Nephron progenitor cell (in vitro differentiated cells): ENCODE measurements at places on chromosomes 5 and 9.

GRCh38 chr9:20479419-20480155 lies 142.7 kb downstream of the MLLT3 start:
- DNase-seq = no peak

DNA sequence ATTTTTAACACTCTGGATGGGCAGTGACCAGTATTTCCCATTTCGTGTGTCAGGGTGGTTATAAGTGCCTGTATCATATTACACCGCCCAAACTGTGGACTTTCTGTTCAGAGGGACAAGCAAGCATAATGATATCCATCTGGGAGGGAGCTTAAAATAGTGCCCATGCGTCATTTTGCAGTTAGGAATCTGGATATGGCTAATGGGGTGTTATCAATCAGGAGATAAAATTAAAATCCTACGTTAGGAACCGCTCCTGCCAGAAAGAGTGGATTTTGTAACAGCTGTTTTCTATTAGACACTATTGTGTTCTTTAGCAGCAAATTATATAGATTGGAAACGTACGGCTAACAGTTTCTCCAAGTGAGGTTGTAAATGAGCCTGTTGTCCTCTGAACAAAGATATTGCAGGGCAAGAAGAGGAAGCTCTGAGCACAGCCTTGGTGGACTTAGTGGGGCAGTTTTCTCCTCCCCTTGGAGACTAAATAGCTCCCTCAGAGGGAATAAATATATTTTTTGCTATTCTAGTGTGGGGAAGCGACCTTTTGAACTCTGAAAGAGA lies 160.4 kb downstream of the SPATA31D1 start:
- DNase-seq = no peak

DNA sequence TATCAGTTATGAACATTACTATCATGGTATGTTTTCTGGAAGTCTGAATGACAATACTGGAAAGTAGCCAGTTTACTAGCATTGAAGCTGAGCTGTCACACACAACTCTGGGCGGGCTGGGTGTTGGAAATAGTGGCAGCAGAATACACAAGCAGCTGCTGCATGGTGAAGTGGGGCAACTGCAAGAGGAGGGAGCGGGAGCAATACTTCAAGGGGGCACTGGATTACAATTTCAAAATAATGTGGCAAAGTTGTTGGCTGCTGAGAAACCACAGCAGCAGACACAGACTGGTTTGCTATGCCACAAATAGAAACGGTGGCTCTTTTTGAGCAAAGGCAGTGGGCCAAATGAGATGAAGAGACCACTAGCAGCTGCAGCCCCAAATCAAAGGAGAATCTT lies 350.2 kb downstream of the KIAA0825 start:
- DNase-seq = no peak

DNA sequence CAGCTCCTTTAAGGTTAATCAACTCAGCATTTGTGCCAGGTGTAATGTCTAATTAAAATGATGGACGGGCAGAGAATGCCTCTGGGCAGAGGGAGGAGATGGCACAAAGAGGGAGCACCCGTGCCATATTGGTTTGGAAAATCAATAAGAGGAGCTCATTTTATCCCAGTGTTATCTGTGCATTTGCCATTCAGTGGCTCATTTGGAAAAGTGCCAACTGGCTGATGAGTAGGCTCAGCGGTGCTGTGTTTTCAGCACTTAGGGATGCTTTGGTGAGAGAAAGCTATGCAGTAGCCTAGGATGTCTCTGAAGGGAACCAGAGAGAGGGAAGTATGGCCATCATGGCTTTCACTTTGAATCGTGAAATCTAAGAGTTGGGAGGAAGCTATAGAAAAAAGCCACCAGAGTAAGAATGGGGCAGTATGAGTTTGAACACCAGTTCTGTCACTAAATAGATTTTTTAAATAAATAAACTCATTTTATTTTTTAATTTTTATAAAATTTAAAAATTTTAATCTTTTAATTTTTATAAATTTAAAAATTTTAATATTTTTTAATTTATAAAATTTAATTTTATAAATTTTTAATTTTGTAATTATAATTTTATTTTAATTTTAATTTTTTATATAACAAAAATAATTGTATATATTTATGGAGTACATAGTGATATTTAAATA lies 472.8 kb downstream of the BRINP1 start:
- no peak for DNase-seq

GRCh38 chr9:105979290-105979689 lies 284.9 kb downstream of the TMEM38B start:
- no peak for DNase-seq

GRCh38 chr5:95581576-95581975 lies 26.7 kb downstream of the ARSK start:
- no peak for DNase-seq

- no peak for DNase-seq
Observed at GRCh38 chr5:148457183-148457620, 73.4 kb downstream of the FBXO38 start.

GRCh38 chr9:23812673-23813072 lies 13.4 kb downstream of the ELAVL2 start:
- no peak for DNase-seq

GRCh38 chr9:38215465-38215864 lies 146.4 kb upstream of the SHB start:
- no peak for DNase-seq

GRCh38 chr9:110293248-110293647 lies 36.9 kb upstream of the TXN start:
- no peak for DNase-seq
